ENCODE measurements at places on chromosomes 7 and 10.
A peak's percentile ranks its signal among the peaks of the same experiment; 100 is the strongest.

- no peak for DNase-seq
These were observed 11.4 kb upstream of the PTER start for GRCh38 chr10:16425449-16425848.

- no peak for DNase-seq
These were observed 35.3 kb upstream of the GJD4 start for GRCh38 chr10:35569836-35570235.

- peak; percentile 57 for DNase-seq
These were observed 102.0 kb downstream of the STRA8 start for GRCh38 chr7:135335628-135336139.

GRCh38 chr7:75789361-75789924, 17.4 kb upstream of the CCL26 start:
- no peak for DNase-seq

DNA sequence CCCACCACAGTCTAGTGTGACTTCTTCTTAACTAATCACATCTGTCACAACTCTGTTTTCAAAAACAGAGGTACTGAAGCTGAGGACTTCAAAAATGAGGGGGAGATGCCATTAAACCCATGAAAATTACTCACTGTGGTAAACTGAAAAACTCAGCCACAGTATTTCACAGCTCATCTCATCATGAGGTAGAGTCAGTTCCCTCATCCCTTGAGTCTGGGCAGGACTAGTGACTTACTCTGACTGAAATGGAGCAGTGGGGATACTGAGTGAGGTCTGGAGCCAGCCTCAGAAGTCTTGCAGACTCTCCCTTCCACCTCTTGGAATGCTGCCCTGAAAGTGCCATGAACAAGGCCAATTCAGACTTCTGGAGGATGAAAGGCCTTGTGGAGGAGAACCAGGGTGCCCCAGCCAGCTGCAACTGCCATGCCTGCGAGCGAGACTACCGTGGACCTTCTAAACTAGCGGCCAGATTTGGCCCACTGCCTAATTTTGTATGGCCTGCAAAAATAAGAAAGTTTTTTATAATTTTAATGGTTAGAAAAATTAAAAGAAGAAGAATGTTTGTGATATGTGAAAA, 24.7 kb upstream of the ANKRD1 start:
- no peak for DNase-seq

DNA sequence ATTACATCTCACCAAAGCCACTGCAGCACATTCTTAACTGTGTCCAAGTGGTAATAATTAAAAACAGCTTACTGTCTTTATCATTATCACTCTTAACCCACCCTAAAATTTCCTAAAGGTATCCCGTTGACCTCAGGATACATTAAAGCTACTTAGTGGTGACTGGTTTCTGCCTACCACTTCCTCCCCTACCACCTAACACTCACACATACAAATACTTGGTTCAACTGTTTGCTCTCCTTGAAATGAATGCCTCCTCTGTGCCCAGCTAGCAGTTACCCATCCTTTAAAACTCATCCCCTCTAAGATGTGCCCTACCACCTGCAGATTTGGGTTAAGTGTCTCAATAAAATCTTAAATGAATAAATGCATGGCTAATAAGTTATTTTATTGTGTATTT, 7.1 kb downstream of the PCGF5 start:
- no peak for DNase-seq

All from liver (tissue), 10 donors.